H54 (cell line): ENCODE measurements at places on chromosomes 16 and 17.

GRCh38 chr16:85602402-85603202 lies 10.5 kb upstream of the GSE1 start:
- DNase-seq: no peak

- no peak for DNase-seq
Measured at GRCh38 chr17:51739245-51739886, 419.1 kb downstream of the CA10 start.

DNA sequence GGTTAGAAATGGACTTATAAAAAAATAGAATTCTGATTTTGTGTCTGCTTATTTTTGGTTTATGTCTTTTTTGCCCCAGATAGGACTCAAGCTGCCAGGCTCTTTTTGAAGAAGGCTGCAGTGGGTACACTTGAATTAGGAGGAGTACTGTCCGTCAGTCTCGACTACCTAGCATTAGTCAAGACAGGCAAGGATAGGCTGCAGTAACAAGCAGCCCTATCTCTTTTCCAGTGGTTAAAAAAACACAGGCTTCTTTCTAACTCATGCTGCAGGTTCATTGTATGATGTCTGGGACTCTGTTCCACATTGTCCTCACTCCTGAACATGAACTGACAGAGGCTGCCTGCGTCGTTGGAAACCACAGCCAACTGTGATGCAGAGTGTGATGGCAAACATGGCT lies 8.0 kb downstream of the C16orf46 start:
- DNase-seq: no peak

DNA sequence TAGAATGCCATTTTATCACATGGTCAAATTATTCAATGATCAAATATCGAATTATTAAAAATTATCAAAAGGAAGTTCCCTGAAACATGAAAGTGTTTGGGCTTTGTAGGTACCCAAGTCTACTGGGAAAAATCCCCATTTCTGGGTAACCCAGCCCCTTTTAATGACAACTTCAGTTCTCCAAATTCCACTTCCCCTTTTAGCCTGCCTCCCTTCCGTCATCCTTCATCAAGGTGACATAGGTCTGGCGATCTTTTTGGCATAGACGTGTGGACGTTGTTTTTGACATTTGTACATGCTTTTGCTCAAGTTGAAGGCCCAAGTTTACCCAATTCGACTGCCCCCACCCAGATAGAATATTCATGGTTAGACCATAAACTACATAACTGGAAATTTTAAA lies 660.9 kb downstream of the MAF start:
- no peak for DNase-seq

GRCh38 chr16:57916735-57917438 lies 54.0 kb downstream of the CNGB1 start:
- peak; percentile 58 for DNase-seq

GRCh38 chr16:60060731-60061130 lies 1326.6 kb upstream of the GOT2 start:
- DNase-seq: no peak

GRCh38 chr17:76791053-76791980 lies 53.4 kb downstream of the MFSD11 start:
- peak; percentile 63 for DNase-seq

GRCh38 chr16:29198731-29199521 lies 207.6 kb downstream of the NPIPB11 start:
- DNase-seq: no peak

- no peak for DNase-seq
Measured at GRCh38 chr16:55204069-55204468, 119.9 kb upstream of the IRX6 start.

DNA sequence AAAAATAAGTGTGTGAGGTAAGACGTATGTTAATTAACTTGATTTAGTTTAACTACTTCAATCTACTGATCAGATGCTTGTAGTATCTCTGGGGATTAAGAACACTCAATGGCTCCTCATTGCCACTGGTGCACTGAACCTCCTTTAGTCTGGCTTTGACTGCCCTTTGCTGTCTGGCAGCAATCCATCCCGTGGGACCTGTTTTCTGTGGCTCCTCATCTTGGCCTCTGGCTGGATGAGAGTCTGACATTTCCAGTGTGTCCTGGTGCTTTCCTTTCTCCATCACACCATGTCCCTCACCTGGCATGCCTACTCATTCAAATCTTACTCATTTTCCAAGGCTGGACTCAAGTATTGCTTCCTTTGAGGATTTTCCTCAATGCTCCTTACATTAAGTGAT lies 212.2 kb downstream of the CA10 start:
- DNase-seq: no peak

DNA sequence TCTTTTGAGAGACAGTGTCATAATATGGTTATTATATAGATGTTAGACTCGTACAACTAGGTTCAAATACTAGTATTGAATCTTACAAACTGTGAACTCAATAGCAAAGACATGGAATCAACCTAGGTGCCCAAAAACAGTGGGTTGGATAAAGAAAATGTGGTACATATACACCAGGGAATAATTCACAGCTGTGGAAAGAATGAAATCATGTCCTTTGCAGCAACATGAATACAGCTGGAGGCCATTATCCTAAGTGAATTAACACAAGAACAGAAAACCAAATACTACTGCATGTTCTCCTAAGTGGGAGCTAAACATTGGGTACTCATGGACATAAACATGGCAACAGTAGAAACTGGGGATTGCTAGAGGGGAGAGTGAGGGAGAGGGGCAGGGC lies 8.1 kb downstream of the PHKB start:
- no peak for DNase-seq

- DNase-seq: no peak
Measured at GRCh38 chr17:40480501-40481003, 20.9 kb downstream of the TNS4 start.

DNA sequence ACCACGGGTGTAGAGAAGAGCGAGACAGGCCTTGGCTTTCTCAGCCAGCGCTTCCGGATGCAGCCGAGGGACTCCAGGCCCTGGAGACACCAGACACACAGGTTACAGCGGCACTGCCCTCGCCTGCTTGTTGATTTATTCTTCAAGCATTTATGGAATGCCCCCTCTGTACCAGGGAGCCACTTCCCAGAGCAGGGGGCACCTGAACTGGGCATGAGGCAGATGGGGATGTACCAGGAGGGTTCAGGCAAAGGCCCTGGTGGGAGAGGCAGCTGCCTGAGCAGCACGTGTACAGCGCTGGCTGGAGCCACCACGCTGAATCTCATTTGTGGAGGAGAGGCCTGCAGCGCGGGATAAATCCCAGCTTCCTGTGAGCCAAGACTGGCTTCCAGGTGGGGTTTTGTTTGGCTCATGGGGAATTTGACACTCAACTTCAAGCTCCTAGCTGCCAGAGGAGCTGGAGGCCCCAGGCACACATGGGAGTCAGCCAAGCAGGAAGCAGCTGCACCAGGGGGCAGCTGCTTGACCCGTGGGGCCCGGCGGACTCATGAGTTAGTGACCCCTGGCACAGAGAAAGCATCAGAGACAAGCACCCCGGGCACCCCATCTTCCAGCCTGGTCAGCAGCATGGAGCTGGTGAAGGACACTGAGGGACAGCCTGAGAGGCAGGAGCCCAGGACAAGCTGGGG lies 59.7 kb downstream of the IL21R start:
- no peak for DNase-seq

GRCh38 chr16:56344518-56345405 lies 80.6 kb downstream of the AMFR start:
- no peak for DNase-seq

- no peak for DNase-seq
Measured at GRCh38 chr16:1309888-1310831, 724 bp downstream of the UBE2I start.

DNA sequence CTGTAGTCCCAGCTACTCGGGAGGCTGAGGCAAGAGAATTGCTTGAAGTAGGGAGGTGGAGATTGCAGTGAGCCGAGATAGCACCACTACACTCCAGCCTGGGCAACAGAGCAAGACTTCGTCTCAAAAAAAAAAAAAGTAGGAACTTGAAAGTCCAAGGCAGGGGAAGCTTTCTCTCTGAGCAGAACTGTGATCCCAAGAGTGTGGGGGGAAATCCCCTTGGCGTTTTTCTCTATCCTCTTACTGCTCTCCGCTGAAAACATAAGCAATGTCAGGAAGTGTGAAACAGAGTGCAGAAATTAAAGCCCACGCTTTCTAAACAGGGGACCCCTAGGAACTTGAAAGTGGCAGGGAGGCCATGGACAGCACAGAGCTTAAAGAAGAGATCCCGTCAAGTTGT lies 9.8 kb upstream of the CMTM3 start:
- no peak for DNase-seq

GRCh38 chr17:47270946-47271705 lies 17.5 kb downstream of the ITGB3 start:
- no peak for DNase-seq
